ENCODE measurements at places on chromosomes 6 and 20.
A peak's percentile ranks its signal among the peaks of the same experiment; 100 is the strongest.

DNA sequence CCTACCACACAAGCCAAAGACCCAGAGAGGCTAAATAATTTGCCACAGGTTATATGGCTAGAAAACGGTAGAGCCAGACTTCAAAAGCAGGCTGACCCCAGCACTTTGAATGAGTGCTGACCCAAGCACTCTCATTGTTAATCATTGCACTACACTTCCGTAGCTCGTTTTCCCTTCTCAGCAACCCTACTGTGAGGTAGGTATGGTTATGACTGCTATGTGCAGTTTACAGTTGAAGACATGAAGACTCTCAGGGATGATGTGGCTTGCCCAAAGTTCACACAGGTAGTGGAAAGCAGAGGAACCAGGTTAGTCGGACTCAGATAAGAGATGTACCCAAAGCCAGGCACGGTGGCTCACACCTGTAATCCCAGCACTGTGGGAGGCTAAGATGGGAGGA, 33.5 kb upstream of the RIMS4 start:
- DNase-seq: no peak

DNA sequence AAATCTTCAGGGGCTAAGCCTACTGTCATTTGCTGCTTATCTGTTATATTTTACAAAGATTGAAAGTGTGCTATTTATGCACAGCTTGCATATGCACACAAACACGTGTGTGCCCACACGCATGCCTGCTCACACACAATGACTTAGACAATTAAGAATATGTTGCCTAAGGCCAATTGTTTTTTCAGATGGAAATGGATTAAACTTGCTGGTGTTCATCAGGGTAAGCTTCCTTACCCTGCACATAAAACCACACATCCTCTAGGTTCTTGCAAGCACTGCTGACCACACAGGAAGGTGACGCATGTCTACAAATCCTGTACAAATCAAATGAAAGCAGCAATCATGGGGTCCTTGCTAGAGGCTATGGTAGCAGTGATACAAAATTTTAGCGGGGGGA, 58.4 kb downstream of the GJA10 start:
- DNase-seq: no peak

- no peak for DNase-seq
These were observed 9.0 kb downstream of the EXOC2 start for GRCh38 chr6:683742-684440.

DNA sequence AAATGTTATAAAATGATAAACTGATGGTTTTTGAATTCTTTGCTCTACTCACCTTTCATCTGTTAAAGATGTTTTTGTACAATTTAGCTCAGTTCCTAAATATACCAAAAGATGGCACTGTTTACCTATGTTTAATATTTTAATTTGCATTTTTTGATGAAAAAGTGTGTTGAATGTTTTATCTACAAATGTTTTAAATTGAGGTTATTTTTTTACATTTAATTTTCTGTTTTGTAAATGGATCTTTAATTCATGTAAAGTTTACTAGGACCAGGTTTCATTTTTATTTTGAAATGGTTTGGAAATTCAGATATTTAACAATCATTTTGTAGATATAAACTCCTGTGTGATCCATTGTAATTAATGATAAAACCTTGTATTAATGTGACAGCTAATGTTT, 30.0 kb downstream of the CDKAL1 start:
- DNase-seq: no peak

- DNase-seq: no peak
These were observed 847 bp upstream of the NCR2 start for GRCh38 chr6:41334482-41335040.

GRCh38 chr6:42204768-42205282, 10.1 kb upstream of the GUCA1B start:
- no peak for DNase-seq

DNA sequence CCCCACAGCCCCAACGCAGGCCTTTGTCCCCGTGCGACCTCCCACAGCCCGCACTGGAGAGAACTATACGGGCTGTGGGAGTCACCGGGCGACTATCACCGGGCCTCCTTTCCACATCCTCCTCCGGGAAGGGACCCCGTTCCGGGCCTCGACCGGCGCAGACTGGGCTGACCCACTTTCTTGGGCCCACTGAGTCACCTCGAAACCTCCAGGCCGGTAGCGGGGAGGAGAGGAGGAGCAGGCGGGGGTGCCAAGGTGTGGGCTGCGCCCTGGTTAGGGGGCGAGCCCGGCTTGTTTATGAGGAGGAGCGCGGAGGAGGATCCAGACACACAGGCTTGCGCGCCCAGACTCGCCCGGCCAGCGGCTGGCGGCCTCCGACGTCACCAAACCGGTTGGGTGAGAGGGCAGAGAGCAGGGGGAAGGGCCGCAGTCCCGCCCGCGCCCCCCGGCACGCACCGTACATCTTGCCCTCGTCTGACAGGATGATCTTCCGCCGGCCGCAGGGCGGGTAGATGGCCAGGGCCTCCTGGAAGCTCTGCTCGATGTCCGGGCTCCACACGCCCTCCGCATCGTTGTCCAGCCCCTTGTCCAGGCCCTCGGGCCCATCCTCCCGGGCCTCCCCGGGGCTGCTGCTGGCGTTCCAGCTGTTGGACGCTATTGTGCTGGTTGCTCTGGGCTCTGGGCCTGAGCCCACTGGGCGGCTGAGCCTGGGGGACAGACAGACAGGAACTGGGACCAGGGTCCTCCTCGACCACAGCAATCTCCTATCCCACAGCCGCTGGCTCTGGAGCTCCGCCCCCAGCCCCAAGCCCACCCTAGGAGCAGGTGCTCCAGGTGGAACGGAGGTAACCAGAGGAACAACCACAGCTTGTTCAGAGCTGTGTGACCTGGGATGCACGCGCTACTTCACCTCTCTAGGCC, 10.6 kb downstream of the TEAD3 start:
- DNase-seq: peak; percentile 94

DNA sequence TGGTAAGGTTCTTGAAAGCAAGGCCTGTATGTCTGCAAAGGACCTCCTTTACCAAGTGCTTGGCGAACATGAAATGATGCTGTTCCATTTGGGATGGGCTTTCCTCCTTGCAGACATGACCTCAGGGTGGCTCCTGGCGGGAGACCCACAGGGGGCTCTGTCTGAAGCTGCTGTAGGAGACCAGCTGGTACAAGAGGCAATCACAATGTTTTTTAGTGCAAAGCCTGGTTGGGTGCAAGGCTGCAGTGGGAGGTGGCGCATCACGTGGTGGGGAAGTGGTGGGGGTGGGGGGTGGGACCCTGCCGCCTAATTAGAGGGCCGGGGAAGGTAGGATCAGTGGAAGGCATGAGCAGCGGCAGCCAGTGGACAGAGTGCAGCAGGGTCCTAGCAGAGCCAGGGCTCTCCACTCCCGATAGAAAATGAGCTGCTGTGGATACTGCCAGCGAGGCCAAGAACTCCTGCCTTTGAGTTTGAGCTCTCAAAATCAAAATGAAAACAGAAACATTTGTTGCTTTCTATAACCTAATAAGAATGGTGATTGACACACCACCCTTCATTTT, 9.1 kb upstream of the ARMC2 start:
- no peak for DNase-seq

Data from Caco-2 (cell line).